ENCODE measurements at places on chromosomes 7 and 10. TPM values are rescaled to one million over a fixed set of nuclear protein-coding genes. Genes with fewer than 3 reads are reported as not detected.

The MINPP1 gene
- 11.4 TPM for total RNA-seq

The CFAP69 gene
- total RNA-seq = not detected

DNA sequence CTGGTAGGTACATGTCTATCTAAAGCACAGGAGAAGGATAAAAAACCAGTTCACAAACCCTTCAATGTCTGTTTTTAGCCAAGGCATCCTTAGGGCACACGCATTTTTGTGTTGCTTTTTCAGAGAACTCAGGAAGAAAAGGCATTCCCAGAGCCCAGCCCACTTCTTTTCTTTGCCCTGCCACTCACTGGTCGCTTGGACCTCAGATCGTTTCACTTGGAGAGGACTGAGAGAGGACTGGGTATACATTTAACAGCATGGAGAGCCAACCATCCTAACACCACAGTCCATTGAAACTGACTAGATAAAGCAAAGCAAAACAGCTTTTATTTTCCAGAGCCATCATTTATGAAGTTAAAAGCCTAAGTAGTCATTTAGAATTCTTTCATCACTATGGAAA lies 194.2 kb downstream of the CAMK1D start:
- no peak for DNase-seq

- DNase-seq = no peak
Measured at GRCh38 chr10:119667562-119668328, 16.6 kb downstream of the BAG3 start.

DNA sequence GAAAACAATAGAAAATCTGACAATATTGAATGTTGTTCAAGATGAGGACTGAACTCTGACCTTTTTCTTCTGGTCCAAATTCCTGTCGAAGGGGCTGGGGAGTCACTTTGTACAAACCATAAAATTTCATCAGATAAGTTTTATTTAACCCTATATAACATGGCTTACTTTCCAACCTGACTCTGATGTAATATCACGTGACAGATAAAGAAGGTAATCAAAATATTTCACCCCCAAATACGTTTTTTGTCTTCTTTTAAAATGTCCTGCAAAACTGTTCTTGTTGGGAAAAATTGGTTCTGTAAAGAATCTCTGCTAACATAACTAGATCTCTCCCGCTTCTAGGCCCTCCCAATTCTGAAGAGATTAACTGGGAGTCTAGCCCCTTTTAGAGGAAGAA lies 90.9 kb upstream of the MDFIC start:
- DNase-seq = no peak

All from activated CD4-positive, alpha-beta memory T cell treated with anti-CD3 and anti-CD28 coated beads, Interleukin-2, amount 10 ng/mL, durations not matched to agents 7 days and 5 days (primary cell).